Suprapubic skin (tissue), 4 donors: ENCODE measurements at places on chromosomes 2 and 18. TPM values are rescaled to one million over a fixed set of nuclear protein-coding genes. Genes with fewer than 3 reads are reported as not detected.

- no peak for DNase-seq
Measured at GRCh38 chr2:10159086-10159485, 36.5 kb downstream of the RRM2 start.

The TEX44 gene
- not detected for total RNA-seq

GRCh38 chr18:56861244-56861643 is 210.1 kb downstream of the WDR7 start:
- DNase-seq = no peak

The PRSS56 gene
- total RNA-seq = not detected

The MPV17 gene
- total RNA-seq = 87.5 TPM

- no peak for DNase-seq
Measured at GRCh38 chr2:152499331-152499816, 164.4 kb downstream of the FMNL2 start.

GRCh38 chr2:136399667-136400289 is 281.8 kb upstream of the CXCR4 start:
- no peak for DNase-seq

GRCh38 chr2:190023860-190024259 is 38.7 kb downstream of the MSTN start:
- DNase-seq = no peak

GRCh38 chr2:201130524-201131186 is 14.7 kb downstream of the CFLAR start:
- no peak for DNase-seq

DNA sequence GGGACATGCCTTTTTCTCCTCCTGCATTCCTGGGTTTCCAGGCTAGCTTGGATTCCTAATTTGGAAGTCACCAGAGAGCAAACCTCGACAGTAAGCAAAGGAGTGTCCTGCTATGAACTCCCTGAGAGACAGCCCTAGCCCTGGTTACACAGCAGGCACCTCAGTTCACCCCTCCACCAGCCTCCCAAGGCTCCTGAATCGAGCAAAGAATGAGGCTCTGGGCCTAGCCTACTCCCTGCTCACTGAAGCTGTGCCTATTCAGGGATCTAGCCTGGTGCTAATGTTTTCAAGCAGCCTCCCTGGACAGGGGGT is 66.7 kb upstream of the RMDN2 start:
- DNase-seq = no peak

- no peak for DNase-seq
Measured at GRCh38 chr2:7773362-7774360, 856.4 kb downstream of the RNF144A start.

DNA sequence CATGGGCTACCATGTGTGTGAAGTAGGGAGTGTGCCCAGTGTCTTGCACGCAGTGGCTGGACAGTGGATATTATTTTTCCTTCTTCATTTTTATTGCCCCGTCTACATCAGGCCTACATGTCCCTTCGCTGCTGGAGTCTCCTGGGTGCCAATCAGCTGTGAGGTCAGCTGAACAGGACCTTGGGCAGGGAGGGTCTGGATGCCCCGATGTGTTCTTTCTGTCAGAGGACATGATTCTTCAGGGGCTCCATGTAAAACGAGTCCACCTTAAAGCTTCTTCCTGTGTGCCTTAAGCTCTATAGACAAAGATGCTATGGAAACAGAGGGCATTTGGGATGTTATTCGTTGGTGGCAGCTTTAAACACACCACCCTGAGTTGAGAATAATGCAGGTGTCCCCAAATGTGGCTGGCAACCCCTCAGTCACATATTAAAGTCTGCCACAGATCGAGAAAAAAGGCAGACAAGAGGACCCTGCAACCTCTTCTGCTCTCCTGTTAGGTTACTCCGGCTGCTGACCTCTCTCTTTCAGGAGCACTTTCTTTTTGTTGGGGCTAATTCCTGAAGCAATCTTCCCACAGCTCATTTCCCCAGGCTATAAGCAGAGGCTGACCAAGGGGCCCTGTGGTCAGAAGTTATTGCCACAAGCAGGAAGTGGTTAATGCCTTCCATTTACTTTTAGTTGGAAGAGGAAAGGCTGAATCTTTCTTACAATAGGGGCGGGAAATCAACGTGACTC is 20.0 kb downstream of the GREB1 start:
- no peak for DNase-seq
